ENCODE measurements at places on chromosomes 7 and 10.

- no peak for DNase-seq
These were observed 402.4 kb downstream of the HGF start for GRCh38 chr7:81367326-81367931.

DNA sequence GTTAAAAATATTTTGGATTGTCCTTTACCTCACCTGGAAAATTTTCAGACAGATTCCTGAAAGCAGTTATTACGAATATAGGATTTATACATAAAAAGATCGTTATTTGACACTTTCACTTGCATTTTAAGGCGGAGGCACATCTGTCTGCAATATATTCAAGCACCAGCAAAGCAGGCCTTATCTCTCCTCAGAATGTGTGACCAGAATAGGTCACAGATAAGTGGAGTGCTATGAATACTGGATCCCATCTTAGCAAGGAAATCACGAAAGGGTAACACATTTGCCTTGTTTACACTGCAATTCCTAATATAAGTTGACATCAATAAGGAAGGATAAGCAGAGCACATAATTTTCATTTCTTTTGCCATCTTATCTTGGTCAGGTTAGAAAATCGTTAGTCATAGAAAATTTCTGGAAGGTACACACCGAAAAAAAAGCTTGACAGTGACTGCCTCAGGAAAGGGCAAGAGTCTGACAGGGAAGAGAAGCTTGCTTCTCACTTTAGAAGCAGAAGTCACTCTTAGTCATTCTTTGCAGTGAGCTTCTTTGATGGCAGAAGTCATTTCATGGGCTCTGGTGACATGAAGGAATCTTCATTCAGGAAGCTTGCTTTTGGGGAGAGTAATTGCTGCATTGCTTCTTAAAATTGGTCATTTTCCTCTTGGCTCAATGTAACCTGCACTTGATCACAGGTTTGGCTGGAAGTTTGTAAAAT lies 98.1 kb upstream of the STK17A start:
- DNase-seq: no peak

DNA sequence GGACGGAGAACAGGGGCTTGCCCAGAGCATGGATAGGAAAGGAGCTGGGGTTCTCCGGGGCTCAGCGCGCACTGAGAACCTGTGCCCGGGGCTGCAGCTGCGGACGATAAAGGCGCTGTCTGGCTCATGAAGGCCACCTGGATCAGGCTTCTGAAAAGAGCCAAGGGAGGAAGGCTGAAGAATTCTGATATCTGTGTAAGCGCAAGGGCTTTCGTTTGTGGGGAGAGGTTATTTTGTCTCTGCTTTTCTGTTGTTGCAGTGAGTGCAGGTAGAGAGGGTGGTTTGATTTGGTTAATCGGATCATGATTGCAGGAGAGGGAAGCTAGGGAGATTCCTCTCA lies 250.5 kb downstream of the NSUN6 start:
- DNase-seq: no peak

GRCh38 chr7:157690833-157691585 lies 354.2 kb downstream of the DNAJB6 start:
- DNase-seq: peak; percentile 82

All from NCI-H345 (cell line).